ENCODE measurements at places on chromosomes 2 and 18.

- no peak for DNase-seq
These were observed at the start of gene MARCO for GRCh38 chr2:118942031-118942430. TSS of gene MARCO (plus strand) at chr2:118942194. CDS start at chr2:118942301, 107 bp downstream.

DNA sequence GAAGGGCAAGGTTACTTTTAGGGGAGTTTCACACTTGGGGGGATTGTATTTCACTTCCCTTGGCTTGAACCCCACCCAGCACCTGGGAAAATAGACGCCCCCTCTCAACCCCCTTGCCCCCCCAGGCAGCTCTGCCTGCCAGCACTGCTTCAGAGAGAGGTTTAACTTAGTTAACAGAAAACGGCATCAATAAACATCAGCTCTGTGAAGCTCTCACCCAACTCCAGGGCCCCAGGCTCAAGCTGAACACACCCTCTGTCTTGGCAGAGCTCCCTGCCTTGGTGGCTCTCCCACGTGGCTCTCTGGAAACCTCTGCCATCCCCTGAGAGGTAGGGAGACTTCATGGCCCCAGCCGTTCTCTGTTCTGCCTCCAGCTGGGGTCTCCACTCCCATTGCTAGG is 244.1 kb downstream of the ACKR3 start:
- DNase-seq: no peak

DNA sequence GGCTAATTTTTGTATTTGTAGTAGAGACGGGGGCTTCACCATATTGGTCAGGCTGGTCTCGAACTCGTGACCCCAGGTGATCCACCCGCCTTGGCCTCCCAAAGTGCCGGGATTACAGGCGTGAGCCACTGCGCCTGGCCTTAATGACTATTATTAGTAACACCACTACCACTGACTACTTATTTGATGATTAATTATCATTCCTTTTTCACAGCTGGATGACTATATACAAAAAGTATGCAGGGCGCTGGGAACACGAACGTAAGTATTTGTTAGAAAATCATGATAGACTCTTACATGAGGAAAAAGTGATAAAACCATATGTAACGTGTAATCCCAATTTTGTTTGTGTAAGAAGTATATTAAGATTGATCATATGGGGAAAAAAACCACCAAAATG is 21.6 kb downstream of the DARS1 start:
- DNase-seq: no peak

- no peak for DNase-seq
These were observed 104.8 kb upstream of the FN1 start for GRCh38 chr2:215540658-215541057.

GRCh38 chr2:240557808-240558207 is at the start of gene ANKMY1:
TSS of gene ANKMY1 (minus strand) at chr2:240557988. CDS start at chr2:240557335, 653 bp downstream.
- peak; percentile 73 for DNase-seq

Measured in activated T-cell treated with anti-CD3 and anti-CD28 coated beads, Interleukin-2, amount 50 U/mL, for 1 hour (primary cell).